Left ventricle myocardium inferior (tissue), 1 donor: ENCODE measurements at places on chromosomes 16 and 17. TPM values are rescaled to one million over a fixed set of nuclear protein-coding genes. Genes with fewer than 3 reads are reported as not detected.
A peak's percentile ranks its signal among the peaks of the same experiment; 100 is the strongest.

GRCh38 chr17:35514564-35514963, 22.9 kb downstream of the SLFN12L start:
- DNase-seq = no peak

- no peak for DNase-seq
These were observed 34.8 kb upstream of the CIBAR2 start for GRCh38 chr16:85146922-85147651.

JPH3 gene
- 0.14 TPM for total RNA-seq

IRX6 gene
- 13.0 TPM for total RNA-seq

DNA sequence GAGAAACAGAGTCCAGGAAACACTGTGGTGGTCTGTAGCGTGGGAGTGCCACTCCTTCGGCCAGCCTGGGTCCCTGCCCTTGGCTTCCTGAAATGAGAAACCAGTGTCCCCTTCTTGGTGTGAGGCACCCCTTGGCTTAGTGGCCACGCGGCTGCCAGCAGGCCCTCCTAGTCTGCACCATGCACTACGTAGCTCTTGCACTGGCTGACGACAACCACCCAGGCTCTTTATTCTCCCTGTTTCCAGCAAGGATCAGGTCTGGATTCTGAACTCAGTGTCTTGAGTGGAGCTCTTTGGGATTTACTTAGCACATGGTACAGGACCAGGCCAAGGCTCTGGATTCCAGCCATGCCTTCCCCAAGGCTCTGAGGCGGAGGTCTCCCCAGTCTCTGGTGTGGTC, 1.1 kb upstream of the SPEM3 start:
- DNase-seq = no peak

- DNase-seq = no peak
These were observed 745.2 kb downstream of the WWOX start for GRCh38 chr16:78844682-78845081.

- DNase-seq = no peak
These were observed 988 bp upstream of the IL21R start for GRCh38 chr16:27400751-27401620.

CD19 gene
- not detected for total RNA-seq

TBKBP1 gene
- total RNA-seq = 14.8 TPM

DNA sequence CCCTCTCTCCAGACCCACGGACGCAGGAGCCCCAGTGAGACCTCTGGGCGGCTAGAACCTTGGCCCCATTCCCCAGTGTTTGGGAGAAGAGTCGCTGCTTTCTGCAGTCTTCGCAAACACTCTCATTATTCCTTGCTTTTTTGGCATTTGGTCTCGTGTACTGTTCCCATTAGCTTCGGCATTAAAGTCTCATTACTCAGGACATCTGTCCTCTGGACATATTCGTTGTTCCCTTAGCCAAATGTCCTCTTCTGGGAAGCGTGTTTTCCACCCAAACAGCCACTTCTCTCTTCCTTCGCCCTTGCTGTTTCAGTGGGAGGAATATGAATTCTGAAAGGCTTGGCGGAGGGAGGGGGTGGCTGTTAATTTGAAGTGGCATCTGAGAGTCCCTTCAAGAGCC, 11.1 kb downstream of the SHISA6 start:
- no peak for DNase-seq

HASPIN gene
- total RNA-seq = 0.33 TPM

- no peak for DNase-seq
These were observed 63.3 kb downstream of the KSR1 start for GRCh38 chr17:27519550-27519949.

DNA sequence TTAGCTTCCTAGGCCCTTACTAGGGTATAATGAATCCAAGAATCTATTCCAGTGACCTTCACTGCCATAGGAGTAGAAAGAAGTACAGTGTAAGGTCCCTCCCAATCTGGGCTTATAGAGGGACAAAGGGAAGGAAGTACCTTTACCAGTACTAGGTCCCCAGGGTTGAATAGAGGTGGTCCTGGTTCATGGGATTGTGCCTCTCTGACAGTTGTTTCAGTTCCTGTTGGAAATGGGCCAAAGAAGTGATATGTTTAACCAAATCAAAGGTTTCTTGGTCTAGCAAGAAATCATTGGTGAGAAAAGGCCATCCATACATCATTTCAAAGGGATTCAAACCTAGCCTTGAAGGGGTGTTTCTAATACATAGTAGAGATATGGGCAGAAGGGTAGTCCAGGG, 16.0 kb upstream of the ZNHIT3 start:
- DNase-seq = no peak

KRTAP2-2 gene
- total RNA-seq = not detected

DNA sequence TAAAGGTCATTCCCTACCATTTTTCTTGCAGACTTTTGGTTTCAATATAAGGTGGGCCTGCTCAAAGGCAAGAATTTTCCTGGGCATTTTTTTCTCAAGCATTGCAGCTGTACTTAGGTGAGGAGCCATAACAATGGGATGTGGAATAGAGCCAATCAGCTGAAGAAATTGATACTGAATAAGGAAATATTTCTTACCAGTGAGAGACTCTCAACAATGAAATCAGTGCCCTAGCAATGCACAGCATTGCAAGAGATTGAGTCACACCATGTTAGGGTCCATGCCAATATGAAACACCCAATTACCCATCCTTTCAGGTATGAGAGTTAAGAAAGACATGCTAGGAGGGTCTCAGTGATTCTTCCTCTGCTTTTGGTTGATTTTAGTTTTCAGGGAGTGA, 237.6 kb downstream of the SOX9 start:
- no peak for DNase-seq

DNA sequence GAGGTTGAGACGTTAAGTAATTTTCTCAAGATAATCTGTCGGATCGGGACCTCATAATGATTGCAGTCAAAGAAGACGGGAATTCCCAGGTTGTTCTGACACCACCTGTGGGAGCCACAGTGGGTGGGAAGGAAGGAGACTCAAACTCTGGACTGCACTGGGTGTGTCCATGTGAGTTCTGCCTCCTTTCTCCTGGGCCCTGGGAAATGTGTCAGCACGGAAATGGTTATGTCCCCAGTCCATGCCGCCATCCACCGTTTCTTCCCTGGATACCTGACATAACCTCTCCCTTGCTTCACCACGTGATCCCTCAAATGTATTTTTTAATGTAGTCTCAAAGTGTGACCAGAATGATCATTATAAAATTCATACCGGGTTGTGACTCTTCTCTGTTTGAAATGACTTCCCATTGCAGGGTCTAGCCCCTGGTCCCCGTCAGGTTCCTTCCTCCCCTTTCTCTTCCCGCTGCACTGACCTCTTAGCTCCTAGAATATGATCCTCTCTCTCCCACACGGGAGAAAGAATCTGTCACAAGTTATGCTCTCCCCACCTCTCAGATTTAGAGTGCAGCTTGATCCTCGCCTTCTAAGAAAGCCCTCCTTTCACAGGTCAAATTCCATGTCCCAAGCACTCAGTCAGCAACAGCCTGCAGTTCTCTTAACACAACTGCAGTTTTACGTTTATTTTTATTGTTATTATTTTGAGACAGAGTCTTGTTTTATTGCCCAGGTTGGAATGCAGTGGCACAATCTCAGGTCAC, 820.0 kb upstream of the EEF2KMT start:
- no peak for DNase-seq

- no peak for DNase-seq
These were observed 55.8 kb downstream of the ZFHX3 start for GRCh38 chr16:72992142-72992601.

DNA sequence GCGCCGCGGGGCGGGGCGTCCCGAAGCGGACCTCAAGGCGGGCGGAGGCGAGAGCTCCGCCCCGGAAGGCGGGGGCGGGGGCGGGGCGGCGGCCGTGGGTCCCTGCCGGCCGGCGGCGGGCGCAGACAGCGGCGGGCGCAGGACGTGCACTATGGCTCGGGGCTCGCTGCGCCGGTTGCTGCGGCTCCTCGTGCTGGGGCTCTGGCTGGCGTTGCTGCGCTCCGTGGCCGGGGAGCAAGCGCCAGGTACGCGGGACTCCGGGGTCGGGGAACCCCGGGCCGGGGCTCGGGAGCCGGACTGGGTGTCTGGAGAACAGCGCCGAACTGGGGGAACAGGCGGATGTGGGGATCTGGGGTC, at the start of gene TNFRSF12A:
Gene TNFRSF12A (plus strand): TSS at position 122 of the 357 bp plus-strand sequence. CDS start 30 bp downstream, at position 152.
- DNase-seq = peak; percentile 83

CCL18 gene
- total RNA-seq = 1.1 TPM

- DNase-seq = no peak
These were observed 8.7 kb downstream of the USP36 start for GRCh38 chr17:78831688-78832540.

DNA sequence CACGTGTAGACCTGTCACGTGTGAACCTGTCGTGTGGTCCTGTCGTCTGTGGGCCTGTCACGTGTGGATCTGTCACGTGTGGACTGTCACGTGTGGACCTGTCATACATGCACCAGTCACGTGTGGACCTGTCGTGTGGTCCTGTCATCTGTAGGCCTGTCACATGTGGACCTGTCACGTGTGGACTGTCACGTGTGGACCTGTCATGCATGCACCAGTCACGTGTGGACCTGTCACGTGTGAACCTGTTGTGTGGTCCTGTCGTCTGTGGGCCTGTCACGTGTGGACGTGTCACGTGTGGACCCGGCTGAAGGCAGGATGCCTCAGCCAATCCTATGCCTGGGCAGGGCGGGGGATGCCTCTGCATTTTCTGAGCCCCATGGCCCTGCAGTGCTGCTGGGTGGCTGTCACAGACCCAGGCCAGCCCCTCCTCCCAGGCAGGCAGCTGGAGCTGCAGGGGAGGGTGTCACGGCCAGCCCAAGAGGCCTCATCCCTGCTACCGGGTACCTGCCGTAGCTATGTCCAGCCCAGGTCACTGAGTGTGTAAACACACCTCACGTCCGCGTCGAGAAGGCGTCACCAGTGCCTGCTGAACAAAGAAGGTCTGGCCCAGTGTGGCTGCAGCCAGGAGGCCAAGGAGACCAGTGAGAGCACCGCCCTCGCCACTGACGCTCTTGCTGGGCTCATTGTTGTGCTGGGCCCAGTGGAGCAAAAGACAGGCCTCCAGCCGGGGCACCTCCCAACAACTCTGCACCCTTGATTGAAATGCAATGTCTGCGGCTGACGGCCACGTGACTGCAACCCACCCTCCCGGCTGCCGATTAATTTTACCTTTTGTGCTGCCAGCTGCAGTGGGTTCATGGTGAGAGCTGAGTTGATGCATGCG, 18.6 kb upstream of the ACSF3 start:
- DNase-seq = no peak

DNA sequence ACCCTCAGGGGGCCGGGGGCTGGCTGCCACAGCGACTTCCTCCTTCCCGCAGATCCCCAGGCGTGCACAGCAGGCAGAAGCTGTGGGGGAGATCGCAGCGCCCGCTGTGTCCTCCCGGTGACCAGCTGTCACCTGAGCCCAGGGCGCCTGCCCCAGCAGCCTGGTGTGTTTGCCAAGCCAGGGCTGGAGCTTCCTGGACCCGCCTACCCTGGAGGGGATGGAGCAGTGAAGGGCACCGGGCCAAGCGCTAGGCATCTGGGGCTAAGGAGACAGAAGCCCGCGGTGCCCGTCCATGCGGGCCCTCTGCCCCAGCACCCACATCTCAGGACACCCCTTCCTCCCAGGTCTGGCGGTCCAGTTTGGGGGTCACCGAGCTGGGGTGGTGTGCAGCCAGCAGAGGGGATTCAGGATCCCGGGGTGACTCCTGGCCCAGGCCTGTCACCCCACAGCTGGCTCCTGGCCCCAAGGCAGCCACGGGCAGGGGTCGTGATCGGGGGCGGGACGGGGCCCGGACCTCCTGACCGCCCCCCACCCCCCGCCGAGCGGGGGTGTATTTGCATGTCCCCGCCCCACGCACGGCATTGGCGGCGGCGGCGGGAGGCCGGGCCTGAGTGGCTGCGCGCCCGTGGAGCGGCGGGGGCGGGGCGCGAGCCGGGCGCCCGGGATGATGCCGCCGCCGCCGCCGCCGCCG, at the start of gene RAB26:
Gene RAB26 (plus strand): TSS at position 645 of the 691 bp plus-strand sequence. CDS start 159 bp downstream, outside the sequence.
- peak; percentile 83 for DNase-seq

GRCh38 chr17:65801513-65801912, 240.1 kb upstream of the AXIN2 start:
- no peak for DNase-seq

DNA sequence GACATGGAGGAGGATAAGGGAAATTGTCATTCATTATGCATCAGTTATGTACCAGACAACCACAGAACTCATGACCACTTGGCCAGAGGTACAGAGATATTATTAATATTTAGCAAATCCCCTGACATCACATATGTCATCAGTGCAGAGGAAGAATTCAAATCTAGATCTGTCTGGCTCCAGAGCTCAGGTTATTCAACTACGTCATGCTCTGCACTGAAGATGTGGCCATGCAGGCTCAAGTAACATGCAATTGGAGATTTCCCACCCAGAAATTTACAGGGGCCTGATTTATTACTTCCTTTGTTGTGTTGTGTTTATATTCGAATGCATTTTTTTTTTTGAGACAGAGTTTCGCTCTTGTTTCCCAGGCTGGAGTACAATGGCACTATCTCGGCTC, 224.3 kb downstream of the HS3ST4 start:
- DNase-seq = no peak

DNA sequence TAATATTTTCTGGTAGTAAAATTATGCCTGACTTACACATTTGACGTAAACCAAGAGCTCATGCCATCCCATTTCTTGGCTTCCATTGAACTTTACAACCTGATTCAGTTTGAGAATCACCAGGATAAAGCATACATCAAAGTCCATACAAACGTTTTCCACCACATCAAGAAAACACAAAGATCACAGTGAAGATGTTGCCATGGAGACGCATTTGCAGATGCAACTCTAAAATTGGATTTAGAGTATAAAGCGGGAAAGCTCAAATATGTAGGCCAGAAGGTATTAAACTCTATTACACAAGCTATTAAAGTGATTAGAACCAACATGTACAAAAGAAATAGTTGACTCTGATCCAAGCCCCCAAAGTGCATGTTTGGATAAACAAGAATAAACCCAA, 10.4 kb downstream of the C16orf46 start:
- DNase-seq = no peak

KRT31 gene
- total RNA-seq = not detected

GRCh38 chr16:29899516-29900101, at the start of gene SEZ6L2:
Gene SEZ6L2, minus strand, starts transcription at chr16:29899550. Its CDS starts 531 bp downstream, at chr16:29899019.
- peak; percentile 31 for DNase-seq

- DNase-seq = peak; percentile 40
These were observed 22.3 kb upstream of the ZNHIT3 start for GRCh38 chr17:36463916-36464764.

- peak; percentile 35 for DNase-seq
These were observed at the start of gene HS3ST2 for GRCh38 chr16:22813948-22814710. Gene HS3ST2, plus strand, starts transcription at chr16:22814162. Its CDS starts 449 bp downstream, at chr16:22814611.

- DNase-seq = no peak
These were observed 15.3 kb downstream of the RNF43 start for GRCh38 chr17:58402047-58402446.

DNA sequence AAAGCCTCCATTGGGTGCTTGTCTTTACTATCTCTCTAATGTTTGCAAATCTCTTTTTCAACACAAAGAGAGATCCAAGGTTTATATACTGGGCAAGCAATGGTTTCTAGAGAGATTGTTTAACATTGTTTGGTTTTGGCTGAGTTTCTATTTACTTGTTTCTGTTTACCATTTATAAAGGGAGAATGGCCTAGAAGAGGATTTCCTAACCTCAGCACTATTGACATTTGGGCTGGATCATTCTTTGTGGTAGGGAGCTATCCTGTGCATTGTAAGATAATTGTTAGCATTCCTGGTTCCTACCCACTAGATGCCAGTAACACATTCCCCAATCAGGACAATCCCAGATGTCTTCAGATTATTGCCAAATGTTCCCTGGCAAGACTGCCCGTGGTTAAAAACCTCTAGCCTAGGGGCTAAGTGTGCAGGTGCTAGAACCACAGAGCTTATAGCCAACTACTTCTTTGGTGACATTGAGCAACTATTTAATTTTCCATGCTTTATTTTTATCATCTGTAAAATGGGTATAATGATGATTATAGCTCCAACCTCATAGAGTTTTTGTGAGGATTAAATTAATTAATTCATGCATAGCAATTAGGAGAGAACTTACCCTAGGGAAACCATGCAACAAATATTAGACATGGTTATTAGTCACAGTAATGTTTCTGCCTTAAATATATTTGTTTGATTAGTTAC, 413.9 kb upstream of the MAF start:
- DNase-seq = no peak

MAPK8IP3 gene
- 56.0 TPM for total RNA-seq
